Stimulated activated CD4-positive, alpha-beta T cell treated with anti-CD3 and anti-CD28 coated beads, Interleukin-4, amount 100 ng/mL, for 4 hours (primary cell): ENCODE measurements at places on chromosomes 4 and X.

- DNase-seq: no peak
Observed at GRCh38 chr4:138267835-138268234, 25.7 kb upstream of the SLC7A11 start.

- DNase-seq: peak; percentile 51
Observed at GRCh38 chr4:38177035-38177546, 216.9 kb downstream of the PTTG2 start.

DNA sequence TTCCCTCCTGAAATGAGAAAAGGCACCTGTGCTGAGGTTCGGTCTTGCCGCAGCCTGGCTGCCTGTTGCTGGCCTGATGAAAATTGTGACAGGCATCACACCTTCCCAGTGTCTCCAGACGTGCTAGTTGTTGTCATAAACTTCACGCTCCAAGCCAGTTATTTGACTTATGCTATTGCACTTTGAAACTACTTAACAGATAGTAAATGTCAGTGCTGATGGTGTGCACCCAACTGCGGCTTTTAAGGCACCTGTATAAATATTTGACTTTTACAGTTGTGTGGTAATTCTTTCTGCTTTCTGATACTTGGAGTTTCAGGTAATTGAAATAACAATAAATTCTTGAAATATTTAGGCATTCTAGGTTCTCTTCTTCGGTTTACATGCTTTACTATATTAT is 1.8 kb downstream of the WWC2 start:
- DNase-seq: no peak

DNA sequence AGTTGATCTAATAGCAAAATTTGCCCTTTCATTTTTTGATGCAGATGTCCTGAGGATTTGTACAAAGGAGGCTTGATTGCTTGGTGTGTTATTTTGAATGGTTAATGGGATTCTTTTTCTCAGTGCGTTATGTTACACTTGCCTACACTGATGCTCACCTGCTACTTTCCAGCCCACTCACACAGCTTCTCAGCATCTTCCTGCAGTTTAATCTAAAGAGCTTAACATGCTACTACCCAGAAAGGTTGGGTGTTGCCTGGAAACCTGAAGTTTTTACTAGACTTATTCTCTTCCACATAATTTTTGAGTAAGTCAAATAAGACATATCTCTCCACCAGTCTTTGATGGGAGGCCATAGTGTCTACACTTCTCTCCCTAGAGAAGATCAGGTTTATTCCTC is 9.9 kb upstream of the GPR101 start:
- no peak for DNase-seq

GRCh38 chrX:123731987-123732669 is 724 bp downstream of the THOC2 start:
- DNase-seq: no peak

DNA sequence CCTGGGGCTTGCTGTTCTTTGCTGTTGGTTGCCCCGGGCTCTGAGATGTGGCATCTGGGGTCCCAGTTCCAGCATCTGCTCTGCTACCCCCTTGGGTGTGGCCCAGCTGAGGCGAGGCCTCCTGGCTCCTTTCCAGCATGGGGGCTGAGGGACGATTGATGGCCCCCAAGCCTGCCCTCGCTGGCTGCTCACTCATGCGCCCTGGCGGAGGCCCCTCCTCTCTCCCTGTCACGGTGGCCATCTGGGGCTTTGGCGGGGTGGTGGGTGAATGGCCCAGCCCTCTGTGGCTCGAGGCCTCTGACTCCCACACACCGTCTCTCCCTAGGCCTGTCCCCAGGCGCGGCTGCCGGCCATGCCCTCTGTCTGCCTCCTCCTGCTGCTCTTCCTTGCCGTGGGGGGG is 1.8 kb downstream of the PLXNA3 start:
- DNase-seq: no peak

GRCh38 chr4:47061435-47061834 is 30.1 kb downstream of the GABRB1 start:
- DNase-seq: no peak

- DNase-seq: no peak
Observed at GRCh38 chrX:141839856-141840255, 1.7 kb downstream of the MAGEC3 start.

DNA sequence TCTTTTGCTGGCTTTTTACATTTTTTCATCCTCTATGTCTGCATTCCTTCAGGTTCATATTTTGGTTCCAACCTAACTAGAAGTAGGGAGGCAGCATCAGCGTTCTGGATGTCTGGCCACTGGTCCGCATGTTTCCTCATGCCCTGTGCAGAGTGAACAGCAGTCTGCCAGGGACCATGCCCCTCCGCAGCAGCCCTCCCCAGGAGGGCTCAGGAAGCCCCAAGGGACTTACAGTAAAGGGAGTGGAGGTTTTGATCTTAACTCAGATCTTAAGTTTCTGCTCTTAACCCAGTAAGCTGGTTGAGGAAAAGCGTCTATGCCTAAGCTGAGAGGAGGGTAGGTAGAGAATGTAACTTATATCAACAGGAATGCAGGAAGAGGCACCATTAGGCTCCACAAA is 45.0 kb upstream of the LEF1 start:
- no peak for DNase-seq

- no peak for DNase-seq
Observed at GRCh38 chr4:7276515-7276914, 84.2 kb downstream of the SORCS2 start.

DNA sequence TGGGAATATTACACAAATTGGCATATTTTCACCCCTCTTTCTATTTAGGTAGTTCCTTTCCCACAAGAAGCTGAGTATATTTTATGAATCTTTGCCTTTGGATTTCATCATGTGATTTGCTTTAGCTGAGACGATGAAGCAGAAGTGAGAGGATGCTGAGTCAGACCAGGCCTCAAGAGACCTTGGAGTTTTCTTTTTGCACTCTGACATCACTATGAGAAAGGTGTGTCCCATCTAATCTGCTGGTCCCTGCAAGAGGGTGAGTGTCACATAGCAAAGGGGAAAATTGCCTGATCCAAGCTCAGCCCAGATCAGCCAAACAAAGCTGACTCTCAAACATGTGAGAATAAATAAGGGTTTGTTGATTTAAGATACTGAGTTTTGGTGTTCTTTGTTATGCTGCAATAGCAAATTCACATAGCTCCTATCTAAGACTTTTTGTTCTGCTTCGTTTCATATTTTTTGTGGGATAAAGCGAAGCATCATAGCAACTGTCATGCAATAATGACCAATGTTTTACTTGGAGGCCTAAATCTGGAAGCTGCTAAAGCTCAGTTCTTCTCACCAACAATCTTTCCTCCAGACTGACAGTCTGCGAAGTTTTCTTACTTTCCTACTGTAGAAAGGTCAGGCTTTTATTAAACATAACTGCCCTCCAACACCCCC is 176.9 kb downstream of the PDHA2 start:
- no peak for DNase-seq

GRCh38 chrX:9379697-9380551 is 84.9 kb upstream of the TBL1X start:
- DNase-seq: no peak

DNA sequence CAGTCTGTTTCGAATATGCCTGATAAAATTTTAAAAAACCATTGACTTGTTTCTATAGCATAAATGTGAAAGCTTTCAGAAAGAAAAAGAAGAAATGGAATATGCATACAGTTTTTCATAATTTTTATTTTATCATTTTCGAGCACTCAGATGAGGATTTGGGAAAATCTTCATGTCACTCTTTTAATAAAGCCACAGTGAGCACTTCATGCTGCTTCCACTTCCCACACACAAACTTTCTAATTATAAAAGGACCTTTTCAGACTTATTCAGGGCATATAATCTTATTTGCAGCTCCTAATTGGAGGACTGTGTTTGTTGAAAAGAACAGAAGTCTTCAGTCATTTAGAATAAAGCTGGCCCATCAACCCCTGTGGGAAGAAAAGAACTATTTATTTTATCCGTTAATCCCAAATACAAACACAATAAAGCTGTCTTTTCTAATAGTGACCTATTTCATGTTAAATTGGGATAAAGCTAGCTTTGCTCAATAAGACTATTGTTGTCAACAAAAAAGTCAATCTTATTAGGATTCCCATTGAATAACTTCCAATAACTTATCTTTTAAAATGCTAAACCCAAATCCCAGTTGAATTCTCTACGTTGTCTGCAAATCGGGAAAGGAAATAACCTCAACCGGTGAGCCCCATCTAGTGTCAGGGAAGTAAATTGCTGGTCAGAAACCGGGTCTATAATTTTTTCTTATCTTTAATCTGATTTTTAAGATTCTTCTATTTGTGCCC is 211.5 kb downstream of the PDGFRA start:
- DNase-seq: no peak

DNA sequence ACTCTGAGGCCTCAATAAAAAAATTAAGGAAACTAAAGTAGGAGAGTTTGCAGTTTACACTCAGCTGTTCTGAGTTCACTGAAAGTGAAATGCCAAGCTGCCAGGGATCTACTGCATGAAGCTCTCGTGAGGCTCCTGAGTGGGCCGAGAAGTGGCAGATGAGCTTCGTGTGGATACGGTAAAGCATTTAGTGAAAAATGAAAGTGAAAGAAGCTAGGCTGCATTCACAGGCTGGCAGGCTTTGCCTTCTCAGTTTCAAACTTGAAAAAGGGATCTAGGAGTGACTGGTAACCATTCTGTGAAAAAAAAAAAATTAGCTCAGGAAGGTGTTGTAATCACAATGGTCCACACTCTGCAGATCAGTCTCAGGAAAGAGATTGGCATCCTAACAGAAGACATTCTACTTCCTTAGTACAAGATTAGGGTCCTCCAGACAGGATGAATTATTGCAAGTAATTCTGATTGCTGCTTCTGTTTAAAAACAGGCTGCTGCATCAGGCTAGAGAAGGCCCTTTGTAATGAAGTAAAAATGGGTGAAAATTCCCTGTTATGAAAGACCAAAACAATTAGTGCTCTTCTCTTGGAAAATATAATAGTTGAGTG is 679.9 kb downstream of the RPA4 start:
- peak; percentile 48 for DNase-seq

- no peak for DNase-seq
Observed at GRCh38 chr4:73780834-73781233, 40.5 kb downstream of the CXCL8 start.

GRCh38 chr4:180557348-180557747 is 1685.9 kb upstream of the TENM3 start:
- no peak for DNase-seq

DNA sequence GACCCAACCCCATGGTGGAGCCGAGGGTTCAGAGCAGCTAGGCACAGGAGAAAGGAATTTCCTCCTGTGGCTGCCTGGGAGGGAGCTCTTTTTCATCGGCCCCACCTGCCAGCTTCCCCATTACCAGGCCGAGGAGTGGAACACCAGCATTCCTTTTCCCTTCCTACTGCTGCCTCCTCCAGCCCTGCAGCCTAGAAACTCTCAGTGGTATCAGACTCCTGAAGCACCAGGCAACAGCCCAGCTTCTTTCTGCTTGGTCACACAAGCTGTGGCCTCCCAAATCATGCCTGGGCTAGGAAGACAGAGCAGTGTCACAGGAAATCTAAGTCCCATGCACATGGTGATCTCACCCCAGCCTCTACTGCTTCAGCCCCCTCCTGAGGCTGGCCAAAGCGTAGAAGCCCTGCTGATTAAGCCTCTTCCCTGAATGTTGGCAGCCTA is 30.1 kb downstream of the RTL5 start:
- DNase-seq: no peak

GRCh38 chrX:18353931-18354368 is 538 bp downstream of the SCML2 start:
- peak; percentile 9 for DNase-seq

DNA sequence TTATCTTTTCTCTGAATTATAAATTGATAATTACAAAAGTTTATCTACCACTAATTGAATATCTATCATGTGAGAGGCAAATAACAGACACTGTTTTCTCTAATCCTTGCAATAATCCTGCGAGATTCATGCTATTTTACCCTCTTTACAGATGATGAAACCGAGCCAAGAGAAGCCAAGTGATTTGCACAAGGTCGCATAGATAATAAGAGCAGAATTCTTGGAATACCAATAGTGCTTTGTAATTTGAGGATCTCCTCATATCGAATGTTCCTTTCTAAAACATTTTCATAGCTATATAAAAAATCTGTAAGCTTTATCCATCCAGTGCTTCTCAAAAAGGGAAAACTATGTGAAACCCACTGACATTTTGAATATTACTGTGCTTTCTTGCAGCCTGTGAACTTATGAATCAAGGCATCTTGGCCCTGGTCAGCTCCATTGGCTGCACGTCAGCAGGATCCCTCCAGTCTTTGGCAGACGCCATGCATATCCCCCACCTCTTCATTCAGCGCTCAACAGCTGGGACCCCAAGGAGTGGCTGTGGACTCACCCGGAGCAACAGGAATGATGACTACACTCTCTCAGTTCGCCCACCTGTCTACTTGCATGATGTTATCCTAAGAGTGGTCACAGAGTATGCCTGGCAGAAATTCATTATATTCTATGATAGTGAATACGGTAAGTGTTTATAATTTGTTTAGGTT is 743.8 kb upstream of the ATOH1 start:
- no peak for DNase-seq

GRCh38 chrX:79165806-79166205 is 21.3 kb downstream of the GPR174 start:
- DNase-seq: no peak

- no peak for DNase-seq
Observed at GRCh38 chrX:23434356-23434884, 99.8 kb downstream of the PTCHD1 start.

DNA sequence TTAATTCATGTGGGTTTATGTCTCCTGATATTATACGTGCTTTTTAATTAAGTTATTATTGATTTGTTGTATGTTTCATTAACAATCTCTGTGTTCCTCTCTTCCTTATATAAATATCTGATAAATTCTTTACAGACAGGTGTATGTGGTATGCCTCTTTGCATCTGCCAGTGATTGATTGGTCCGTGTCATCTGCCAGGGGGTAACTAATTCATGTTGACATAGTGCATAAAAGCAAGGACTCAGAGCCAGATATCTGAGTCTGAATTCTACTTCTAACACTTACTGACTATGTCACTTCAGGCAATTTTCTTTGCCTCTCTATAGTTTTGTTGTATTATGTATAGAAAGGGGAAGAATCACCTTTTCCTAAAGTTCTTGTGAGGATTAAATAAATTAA is 5.2 kb upstream of the AMBN start:
- no peak for DNase-seq

GRCh38 chr4:9919047-9919446 is 102.2 kb downstream of the SLC2A9 start:
- no peak for DNase-seq

- no peak for DNase-seq
Observed at GRCh38 chrX:21939906-21940305, 603 bp upstream of the SMS start.

DNA sequence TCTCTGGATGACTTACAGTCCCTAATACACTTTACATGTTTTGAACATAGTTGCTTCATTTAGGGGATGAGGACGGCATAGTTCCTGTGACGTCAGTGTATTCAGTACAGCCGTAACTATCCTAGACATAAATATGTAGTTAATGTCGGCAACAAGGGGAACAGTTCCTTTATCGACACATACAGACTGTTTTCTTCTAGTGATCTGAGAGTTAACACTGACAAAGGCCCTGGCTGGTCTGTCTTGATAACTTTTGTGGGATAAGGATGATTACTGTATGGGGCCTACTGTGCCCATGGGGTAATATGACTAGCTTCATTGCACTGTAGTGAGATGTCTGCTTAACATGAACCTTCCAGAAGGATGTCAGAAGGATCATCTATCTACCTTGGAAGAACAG is 131.2 kb downstream of the ZNF518B start:
- DNase-seq: no peak

- DNase-seq: no peak
Observed at GRCh38 chr4:5635826-5636195, 72.5 kb downstream of the EVC2 start.

GRCh38 chr4:57424232-57424897 is 314.2 kb upstream of the IGFBP7 start:
- no peak for DNase-seq
